Adrenal gland (tissue), 19 donors: ENCODE measurements at places on chromosomes 4 and X. TPM values are rescaled to one million over a fixed set of nuclear protein-coding genes. Genes with fewer than 3 reads are reported as not detected.

Gene CXorf58
- total RNA-seq = not detected

Gene RBM47
- total RNA-seq = 233 TPM

Gene GAB1
- 29.1 TPM for total RNA-seq

Gene ADGRG2
- 0.76 TPM for total RNA-seq

Gene ELMOD2
- 32.3 TPM for total RNA-seq

Gene ZNF827
- total RNA-seq = 19.6 TPM

Gene TXK
- 4.9 TPM for total RNA-seq

Gene GSX2
- total RNA-seq = not detected

Gene SERPINA7
- total RNA-seq = not detected

DNA sequence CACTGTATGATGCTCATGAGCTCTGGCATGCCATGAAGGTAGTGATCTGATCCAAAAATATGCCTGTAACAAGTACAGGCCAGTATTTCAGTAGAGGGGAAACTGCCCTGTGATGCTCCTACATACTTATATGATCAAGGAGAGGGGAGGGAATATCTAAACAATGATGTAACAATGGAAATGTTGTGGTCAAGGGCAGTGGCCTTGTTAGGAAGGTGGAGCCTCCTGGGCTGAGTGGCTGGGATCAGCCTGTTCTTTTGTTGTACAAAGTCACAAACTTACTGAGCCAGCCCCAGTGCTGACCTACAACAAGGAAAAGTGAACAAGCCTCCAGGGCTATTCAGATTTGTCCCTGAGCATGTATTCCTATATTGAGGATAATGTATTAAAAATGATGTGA is 70.3 kb downstream of the ANXA10 start:
- H3K36me3 ChIP-seq = no peaks in the 10 kb centered on the region
- H3K4me1 ChIP-seq = no peaks in the 10 kb centered on the region
- no peak overlapping the region for H3K4me3 ChIP-seq
- H3K27ac ChIP-seq = no peak overlapping the region
- no peak for DNase-seq

- no peaks in the 10 kb centered on the region for H3K36me3 ChIP-seq
- H3K27ac ChIP-seq = no peak overlapping the region
- no peaks in the 10 kb centered on the region for H3K27me3 ChIP-seq
- peak; percentile 47 for DNase-seq
Observed at GRCh38 chr4:24630937-24631336, 46.6 kb upstream of the DHX15 start.

DNA sequence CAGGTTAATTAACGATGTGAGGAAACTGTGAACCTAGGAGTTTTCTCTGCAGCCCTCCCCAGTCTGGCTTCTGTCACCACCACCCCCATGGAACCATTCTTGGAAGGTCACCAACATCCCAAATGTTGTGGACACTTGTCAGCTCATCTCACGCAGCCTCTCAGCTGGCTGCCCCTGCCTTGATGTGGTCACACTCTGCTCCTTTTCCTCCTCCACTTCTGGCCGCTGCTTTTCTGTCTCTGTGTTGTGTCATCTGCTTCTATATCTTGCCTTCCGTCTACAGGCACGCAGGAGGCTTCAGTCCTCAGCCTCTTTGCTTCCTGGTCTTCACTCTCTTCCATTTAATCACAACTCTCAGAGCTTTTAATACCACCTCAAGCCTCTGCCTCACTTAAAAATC is 371.5 kb upstream of the SLIT2 start:
- H3K27ac ChIP-seq = no peak overlapping the region
- H3K4me3 ChIP-seq = no peak overlapping the region
- H3K27me3 ChIP-seq = no peaks in the 10 kb centered on the region
- H3K36me3 ChIP-seq = no peaks in the 10 kb centered on the region
- no peaks in the 10 kb centered on the region for H3K4me1 ChIP-seq

- no peaks in the 10 kb centered on the region for H3K36me3 ChIP-seq
- no peak overlapping the region for H3K4me3 ChIP-seq
- H3K27me3 ChIP-seq = peaks cover 9% of the 10 kb centered on the region
- no peak for DNase-seq
- no peak overlapping the region for H3K27ac ChIP-seq
- H3K4me1 ChIP-seq = no peaks in the 10 kb centered on the region
Observed at GRCh38 chrX:104697294-104697693, 131.3 kb downstream of the IL1RAPL2 start.

- no peaks in the 10 kb centered on the region for H3K4me1 ChIP-seq
- no peak overlapping the region for H3K4me3 ChIP-seq
- H3K27ac ChIP-seq = no peak overlapping the region
- H3K27me3 ChIP-seq = no peaks in the 10 kb centered on the region
- no peaks in the 10 kb centered on the region for H3K36me3 ChIP-seq
- no peak for DNase-seq
Observed at GRCh38 chr4:82216219-82216618, 157.6 kb downstream of the HNRNPD start.

DNA sequence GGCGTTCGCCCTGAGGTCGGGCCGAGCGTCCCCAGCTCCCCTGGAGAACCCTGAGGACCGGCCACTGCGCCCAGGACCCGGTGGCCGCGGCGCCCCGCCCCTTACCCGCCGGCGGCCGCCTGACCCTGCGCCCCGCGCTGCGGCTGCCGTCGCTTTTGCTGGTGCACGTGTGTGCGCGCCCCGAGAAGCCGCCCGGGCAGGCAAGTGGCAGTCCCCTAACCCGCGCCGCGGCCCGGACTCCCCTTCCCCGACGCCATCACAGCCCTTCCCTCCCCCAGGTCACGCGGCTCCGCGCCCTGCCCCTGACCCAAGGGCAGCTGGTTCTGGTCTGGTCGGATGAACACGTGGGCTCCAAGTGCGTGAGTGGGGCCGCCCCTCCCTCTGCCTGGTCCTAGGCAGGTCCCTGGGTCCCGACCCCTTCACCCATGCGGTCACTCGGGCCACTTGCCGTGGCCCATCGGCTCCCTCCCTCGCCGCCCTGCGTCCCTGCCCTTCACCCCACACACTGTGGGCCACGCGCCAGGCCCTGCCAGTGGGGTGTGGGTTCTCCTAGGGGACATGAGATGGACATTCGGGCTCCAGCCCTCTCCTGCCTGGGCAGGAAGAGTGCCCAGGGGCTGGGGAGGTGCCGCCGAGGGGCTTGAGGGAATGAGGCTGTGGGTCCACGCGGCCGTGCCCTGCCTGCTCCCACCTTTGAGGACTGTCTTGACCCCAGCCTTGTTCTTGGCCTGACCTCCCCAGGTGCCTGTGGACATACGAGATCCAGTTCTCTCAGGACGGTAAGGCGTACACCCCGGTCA is 8.0 kb upstream of the FGFRL1 start:
- H3K27ac ChIP-seq = no peak overlapping the region
- H3K4me1 ChIP-seq = peaks cover 12% of the 10 kb centered on the region
- H3K4me3 ChIP-seq = no peak overlapping the region
- H3K36me3 ChIP-seq = no peaks in the 10 kb centered on the region

DNA sequence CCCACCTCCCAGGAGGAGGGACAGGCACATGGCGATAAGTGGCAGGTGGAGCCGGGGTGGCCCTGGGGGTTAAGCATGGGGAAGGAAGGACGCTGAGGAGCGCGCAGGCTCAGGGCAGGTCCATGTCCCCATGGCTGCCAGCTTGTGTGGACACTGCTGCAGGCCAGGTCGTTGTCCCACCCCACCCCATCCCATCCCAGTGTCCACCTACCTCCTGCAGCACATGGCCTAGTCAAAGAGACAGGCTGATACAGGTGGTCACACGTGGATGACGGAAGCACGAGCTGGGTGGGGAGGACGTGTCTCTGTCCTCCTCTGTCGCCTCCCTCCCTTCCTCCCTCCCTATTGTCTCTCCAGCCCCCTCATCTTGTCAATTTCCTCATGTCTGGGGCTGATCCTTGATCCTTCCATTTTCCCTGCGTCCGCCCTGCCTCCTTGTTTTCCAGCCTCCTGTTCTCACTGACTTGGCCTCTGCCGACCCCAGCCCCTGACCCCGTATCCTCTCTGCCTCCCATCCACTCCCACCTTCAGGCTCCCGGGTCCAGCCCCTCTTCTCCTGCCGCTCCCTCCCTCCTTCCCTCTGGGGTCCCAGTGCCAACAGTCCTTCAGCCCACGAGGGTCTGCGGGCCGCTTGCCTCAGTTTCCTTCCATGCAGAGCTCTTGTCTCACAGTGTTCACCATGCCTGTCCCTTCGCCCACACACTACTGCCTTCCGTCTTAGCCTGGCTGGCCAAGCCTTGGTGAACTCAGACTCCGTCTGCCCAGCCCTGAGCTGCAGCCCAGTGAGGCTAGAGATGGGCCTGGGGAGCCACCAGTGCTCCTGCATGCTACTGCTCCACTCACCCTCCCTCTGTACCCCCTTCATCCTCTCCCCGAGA is 15.5 kb upstream of the ADD1 start:
- no peak overlapping the region for H3K4me3 ChIP-seq
- no peaks in the 10 kb centered on the region for H3K27me3 ChIP-seq
- no peaks in the 10 kb centered on the region for H3K4me1 ChIP-seq

DNA sequence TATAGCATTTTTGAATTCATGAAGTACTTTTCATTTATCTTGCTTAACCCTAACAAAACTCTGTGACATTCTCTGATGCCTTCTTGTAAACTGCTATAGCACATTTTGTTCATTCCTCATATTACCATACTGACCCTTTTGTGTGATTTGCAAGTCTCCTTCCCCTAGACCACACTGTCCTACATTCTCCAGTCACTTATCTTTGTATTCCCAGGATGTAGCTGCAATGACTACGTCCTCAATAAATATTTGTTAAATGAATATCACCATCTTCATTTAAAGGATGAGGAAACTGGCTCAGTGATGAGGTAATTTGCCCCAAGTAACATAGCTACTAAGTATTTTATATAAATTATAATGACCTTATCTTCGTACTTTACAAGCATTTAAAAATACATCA is 11.9 kb downstream of the HUWE1 start:
- H3K4me3 ChIP-seq = no peak overlapping the region
- H3K27ac ChIP-seq = no peak overlapping the region
- H3K36me3 ChIP-seq = no peaks in the 10 kb centered on the region
- H3K27me3 ChIP-seq = no peaks in the 10 kb centered on the region
- H3K4me1 ChIP-seq = no peaks in the 10 kb centered on the region

DNA sequence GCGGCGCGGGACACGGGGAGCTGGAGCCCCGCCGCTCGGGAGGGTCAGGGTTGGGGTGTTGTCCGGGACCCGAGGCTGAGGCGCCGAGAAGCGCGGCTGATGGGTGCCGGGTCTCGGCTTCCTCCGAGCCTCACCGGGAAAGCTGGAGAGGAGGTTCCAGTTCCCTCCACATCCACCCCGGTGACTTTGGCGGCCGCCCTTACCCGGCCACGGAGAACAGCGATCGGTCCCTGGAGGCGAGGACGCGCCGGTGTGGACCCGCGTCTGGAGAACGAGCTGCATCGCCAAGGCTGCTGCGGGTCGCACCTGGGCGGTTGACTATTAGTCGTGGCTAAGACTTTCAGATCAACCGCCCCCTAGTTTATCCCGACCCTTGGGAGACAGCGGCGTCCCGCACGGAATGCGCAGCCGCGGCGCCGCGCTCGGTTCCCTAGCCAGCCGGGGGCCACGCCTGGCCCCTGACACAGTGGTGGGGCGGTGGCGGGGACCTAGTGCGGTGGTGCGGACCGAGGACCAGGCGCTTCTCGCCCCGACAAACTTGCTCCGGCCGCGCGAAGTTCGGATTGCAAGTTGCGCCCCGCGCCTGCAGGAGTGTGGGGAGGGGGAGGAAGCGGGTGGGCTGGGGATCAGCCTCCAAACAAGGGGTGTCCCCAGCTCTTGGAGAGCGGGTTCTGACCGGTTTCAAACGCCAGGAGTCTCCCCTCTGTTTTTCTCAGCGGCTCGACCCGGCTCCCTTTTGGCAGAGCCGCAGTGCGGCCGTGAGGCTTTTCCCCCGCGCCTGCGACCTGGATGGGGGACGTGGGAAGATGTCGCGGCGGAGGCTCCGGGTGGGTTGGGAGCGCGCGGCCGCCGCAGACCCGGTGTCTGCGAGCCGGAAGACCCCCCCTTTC is 568 bp downstream of the FHDC1 start:
- peaks cover 33% of the 10 kb centered on the region for H3K27me3 ChIP-seq
- DNase-seq = no peak
- H3K4me1 ChIP-seq = peaks cover 22% of the 10 kb centered on the region
- H3K4me3 ChIP-seq = peak overlapping the region; percentile 89
- no peak overlapping the region for H3K27ac ChIP-seq
- H3K36me3 ChIP-seq = no peaks in the 10 kb centered on the region

DNA sequence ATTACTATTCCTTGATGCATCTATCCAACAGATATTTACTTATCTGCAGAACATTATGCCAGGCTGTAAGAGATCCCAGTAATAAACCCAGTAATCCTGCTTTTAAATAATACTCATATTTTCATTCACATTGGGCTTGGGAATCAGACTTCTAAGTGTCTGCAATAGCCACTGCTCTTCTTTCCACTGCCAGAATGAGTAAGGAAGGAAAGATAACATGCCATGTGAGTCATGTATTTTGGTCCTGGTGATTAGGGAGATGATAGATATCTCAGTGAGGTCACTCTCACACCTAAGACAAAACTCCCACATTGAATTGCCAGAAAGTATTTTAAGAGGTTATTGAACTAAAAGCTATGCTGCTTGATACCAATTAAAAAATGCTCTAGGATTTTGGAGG is 13.9 kb upstream of the HEPH start:
- no peaks in the 10 kb centered on the region for H3K36me3 ChIP-seq
- H3K4me1 ChIP-seq = no peaks in the 10 kb centered on the region
- H3K27me3 ChIP-seq = no peaks in the 10 kb centered on the region
- H3K27ac ChIP-seq = no peak overlapping the region
- no peak overlapping the region for H3K4me3 ChIP-seq
- DNase-seq = no peak

GRCh38 chr4:93394545-93395081 is 433.9 kb upstream of the ATOH1 start:
- no peak for DNase-seq
- H3K4me1 ChIP-seq = no peaks in the 10 kb centered on the region
- no peaks in the 10 kb centered on the region for H3K36me3 ChIP-seq
- no peak overlapping the region for H3K4me3 ChIP-seq
- H3K27me3 ChIP-seq = no peaks in the 10 kb centered on the region

DNA sequence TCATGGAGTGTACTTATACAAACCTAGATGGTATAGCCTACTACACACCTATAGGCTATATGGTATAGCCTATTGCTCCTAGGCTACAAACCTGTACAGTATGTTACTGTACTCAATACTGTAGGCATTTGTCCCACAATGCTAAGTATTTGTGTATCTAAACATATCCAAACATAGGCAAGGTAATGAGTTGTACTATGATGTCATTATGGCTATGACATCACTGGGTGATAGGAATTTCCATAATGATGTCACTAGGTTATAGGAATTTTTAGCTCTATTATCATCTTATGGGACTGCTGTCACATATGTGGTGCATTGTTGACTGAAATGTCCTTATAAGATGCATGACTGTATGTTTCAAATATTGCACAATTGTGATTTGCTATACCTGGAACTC is 5.5 kb upstream of the PAGE1 start:
- H3K4me1 ChIP-seq = no peaks in the 10 kb centered on the region
- H3K27ac ChIP-seq = no peak overlapping the region
- DNase-seq = no peak
- H3K27me3 ChIP-seq = peaks cover 24% of the 10 kb centered on the region
- H3K36me3 ChIP-seq = no peaks in the 10 kb centered on the region
- no peak overlapping the region for H3K4me3 ChIP-seq
